ENCODE measurements at places on chromosomes 5 and 9.
A peak's percentile ranks its signal among the peaks of the same experiment; 100 is the strongest.

GRCh38 chr9:111979561-111979960, 82.9 kb downstream of the UGCG start:
- no peak for DNase-seq

DNA sequence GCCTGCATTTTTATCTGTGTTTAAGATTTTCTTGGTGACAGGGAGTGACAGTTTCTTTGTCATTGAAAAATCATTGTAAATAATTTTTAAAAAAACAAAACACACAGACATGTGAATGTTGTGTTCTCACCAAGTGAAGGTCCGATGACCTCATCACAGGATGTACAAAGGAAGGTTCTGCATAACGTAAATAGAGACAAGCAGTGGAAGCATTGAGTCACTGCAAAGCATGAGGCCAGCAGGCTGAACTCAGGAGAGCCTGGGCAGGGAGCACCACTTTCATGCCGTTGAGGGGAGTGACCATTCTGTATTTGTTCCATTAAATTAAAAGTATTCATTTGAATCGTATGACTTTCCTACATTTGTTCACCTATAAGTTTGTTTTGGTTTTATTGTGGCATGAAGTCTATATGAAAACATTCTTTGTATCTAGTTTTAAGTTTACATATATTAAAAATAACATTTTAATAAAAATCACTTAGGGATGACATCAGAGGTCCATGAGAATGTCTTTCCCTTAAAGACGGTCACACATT, 70.4 kb upstream of the TLE1 start:
- no peak for DNase-seq

DNA sequence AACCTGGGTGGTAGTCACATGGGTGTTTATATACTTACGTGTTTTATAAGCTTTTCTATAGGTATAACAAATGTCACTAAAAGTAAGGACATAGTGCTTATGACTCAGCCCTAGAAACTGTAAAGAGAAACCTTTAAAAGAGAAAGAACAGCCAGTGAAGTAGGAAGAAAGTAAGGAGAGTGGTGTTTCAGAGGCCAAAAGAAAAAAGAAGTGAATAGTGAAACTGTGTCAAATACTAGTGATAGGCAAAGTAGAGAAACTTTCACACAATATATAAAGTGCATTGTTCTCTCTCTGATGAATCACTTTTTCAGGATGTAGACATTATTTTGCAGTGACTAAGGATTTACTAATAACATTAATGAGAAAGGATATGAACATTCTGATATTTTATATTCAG, 74.2 kb upstream of the SUSD1 start:
- no peak for DNase-seq

- no peak for DNase-seq
Measured at GRCh38 chr9:27933210-27934025, 360.1 kb upstream of the C9orf72 start.

- no peak for DNase-seq
Measured at GRCh38 chr5:37831821-37832534, 7.9 kb downstream of the GDNF start.

GRCh38 chr5:158494541-158494940, 605.2 kb downstream of the EBF1 start:
- no peak for DNase-seq

GRCh38 chr9:88748566-88749261, 213.7 kb downstream of the NXNL2 start:
- DNase-seq, result no peak

- peak; percentile 56 for DNase-seq
Measured at GRCh38 chr9:127970401-127971313, 10.1 kb downstream of the EEIG1 start.

DNA sequence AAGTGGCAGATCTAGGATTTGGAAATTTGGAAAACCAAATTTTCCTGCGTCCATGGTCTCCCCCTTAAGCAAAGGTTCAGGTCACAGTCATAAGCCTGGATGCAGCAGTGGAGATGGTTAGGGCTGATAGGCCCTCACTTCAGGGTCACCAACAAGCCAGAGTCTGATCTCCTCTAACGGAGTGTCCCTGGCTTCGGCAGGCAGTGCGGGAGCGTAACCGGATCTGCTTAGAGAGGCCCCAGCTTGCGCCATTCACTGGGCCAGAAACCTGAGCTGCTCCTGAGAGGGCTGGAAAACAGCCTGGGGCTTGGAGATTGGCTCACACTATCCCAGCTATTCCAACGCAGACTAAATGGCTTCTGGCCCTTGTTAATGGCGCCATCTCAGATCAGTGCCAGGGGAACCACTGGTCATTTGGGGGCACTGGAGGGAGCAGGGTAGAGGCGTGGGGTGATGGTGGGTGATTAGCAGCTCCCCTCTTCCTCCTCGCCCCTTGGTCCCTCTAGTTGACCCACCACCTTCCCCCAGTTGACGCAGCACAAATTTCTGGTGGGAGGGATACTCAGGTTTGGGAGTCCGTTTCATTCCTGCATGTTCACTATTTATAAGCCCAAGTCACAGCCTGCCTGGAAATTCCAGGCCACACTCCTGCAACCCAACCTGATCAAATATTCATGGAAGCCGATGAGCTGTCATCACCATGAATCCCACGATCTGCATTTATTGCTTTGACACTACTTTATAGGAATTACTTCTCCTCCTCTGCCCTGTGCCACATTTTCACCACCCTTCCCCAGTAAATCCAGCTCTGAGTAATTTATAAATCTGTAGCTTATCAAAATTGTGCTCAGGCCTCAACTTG, 134.6 kb upstream of the CPEB4 start:
- DNase-seq, result no peak

- no peak for DNase-seq
Measured at GRCh38 chr5:11390291-11390767, 513.9 kb downstream of the CTNND2 start.

- no peak for DNase-seq
Measured at GRCh38 chr9:111030492-111030891, 7.8 kb downstream of the LPAR1 start.

DNA sequence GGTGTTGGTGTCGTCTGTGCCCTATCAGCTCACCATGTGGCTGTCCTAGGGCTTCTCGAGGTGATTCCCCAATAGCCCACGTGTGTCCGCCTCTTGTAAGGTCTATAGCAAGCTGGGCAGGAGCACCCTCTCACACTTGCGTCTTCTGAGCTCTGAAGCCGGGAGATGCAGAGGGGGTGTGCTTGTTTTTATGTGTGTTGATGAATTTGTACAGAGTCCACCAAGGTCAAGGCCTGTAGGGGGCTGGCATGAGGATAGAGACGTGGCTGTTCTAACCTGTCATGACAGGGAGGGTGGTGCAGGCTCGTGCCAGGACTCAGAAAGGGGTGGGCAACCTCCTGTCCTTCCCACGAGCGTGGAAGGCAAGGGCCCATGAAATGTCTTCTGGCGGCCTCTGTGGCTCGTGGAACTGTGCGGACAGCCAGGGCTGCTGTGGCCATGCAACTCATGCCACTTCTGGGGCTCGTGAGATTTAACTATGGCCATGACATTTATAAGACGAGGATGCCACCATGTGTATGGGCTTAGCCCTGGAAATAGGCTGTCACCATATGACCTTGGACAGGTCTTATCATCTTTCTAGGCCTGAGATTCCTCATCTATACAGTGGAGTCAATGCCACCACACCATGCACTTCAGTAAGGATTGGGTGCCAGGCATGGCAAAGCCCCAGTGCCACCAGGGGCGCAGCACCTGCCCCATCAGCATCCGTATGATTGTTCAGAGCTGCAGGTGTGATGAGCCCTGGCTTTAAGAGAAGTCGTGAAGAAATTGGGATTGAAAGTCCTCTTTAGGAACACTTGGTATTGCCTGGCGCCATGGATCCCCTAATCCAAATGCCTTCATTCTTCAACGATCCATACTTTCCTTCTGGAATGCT, 2.3 kb upstream of the OLFM1 start:
- DNase-seq, result no peak

GRCh38 chr5:6435356-6435755, 13.3 kb upstream of the UBE2QL1 start:
- DNase-seq, result no peak

- no peak for DNase-seq
Measured at GRCh38 chr5:133396814-133397213, 215.5 kb downstream of the FSTL4 start.

GRCh38 chr9:26523577-26523976, 369.0 kb downstream of the CAAP1 start:
- no peak for DNase-seq

DNA sequence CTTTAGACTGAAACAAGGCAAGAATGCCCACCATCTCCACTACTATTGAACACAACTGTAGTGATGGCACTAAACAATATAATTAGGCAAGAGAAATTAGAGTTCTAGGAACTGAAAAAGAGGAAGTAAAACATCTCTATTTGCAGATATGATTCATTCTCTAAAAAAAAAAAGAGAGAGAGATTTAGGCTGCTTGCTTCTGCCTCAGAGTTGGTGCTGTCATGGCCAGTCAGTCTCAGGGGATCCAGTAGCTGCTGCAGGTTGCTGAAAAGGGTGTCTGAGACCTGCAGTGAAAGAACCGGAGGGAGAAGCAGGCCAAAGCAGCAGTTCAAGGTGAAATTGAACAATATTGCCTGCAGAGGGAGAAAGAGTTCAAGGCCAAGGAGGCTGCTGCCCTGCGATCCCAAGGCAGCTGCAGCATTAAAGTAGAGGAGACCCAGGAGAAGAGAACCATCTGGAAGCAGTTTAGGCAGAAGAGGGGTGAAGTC, 72.5 kb downstream of the AP3B1 start:
- no peak for DNase-seq

DNA sequence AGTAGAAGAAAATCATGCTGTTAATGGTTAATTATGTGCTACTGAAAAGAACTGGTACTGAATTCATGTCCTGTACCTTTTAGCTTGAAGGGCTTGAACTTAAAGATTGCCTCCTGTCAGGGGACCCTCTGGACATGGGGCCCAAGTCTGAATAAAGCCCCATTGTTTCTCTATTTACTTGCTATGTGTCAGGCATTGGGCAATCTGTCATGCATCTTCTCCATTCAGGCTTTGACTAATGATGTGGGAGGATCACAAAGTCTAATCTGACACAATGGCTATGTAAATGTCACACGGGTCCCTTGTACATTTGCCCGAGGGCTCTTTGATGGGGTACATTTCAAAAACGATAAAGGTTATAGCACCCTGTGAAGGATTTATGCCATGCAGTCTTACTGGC, 64.0 kb upstream of the TUSC1 start:
- DNase-seq, result no peak

DNA sequence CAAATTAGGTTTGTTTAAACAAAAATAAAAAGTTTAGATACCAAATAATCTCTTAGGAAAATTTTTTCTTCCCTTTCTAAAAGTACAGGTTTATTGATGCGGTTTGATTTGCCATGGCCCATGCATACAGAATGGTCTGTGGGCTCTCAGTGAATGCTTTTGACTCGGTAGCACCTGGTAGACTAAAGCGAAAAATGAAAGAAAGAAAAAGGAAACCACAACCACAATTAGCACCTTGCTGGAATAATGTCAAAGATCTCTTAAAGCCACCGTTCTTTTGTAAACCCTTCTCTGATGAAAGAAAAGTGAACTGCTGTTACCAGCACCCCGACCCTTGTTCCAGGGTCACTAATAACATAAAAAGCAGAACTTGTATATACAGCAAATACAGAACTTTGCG, 157.9 kb downstream of the NFIB start:
- no peak for DNase-seq

- DNase-seq, result no peak
Measured at GRCh38 chr5:167943343-167943742, 348.1 kb upstream of the WWC1 start.

GRCh38 chr5:78908173-78909061, 76.7 kb downstream of the ARSB start:
- DNase-seq, result no peak
